CD4-positive, alpha-beta T cell treated with Interleukin-6 at 100 ng/mL for 8 hours (primary cell): ENCODE measurements at places on chromosomes 4 and X.

DNA sequence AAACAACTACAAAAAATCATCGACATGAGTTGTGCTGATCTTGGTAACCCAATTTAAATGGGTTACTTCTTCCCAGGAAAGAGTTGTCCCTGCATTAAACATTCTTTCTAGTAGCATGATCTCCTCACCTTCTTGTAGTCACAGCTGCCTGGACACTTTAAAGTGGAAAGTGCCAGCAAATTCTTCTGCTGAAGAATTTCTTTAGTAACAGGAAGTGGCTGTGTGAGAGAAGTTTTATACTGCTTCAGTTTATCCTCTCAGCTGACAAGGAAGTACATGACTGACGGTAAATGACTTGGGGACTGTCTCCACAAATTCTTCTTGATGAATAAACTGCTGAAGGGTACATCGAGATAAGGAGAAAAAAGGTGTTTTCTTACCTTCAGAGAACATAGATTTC lies 18.2 kb upstream of the TNIP3 start:
- peak; percentile 72 for DNase-seq

DNA sequence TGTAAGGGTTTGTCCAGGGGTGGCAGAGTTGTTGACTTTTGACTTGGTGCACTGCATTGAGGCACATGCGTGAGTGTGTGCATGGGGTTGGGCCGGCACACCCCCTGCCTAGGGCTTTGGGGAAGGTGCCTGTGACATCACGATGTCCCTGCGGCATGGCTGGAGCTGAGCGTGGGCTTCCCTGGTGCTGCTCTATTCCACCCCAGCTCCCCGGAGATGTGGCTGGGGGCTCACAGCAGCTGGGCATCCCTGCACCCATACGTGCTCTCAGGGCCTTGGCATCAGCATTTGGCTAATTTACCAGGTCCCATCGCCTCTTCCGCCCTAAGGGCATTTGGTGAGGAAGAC lies 5.7 kb downstream of the PSAPL1 start:
- DNase-seq = no peak

DNA sequence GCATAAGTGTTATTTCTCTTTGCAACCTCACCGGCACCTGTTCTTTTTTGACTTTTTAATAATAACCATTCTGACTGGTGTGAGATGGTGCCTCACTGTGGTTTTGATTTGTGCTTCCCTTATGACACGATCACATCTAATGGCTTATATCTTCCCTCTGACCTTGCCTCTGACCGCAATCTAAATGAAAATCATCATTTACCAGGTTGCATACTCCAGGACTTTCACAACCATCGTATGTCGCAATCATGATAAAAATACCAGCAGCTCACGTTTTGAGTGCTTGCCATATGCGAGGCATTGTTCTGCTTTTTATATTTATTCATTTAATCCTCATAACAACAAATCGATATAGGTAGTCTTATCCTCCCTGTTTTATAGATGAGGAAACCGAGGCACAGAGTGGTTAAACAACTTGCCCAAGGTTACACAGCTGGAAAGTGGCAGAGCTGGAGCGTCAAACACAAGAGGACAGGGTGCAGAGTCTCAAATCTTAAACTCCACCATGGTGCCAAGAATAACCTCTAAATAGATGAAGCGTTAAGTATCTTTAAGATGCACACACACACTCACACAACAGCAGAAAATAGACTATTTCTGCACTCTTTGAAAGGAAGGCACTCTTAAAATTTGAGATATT lies 102.2 kb downstream of the SEL1L3 start:
- DNase-seq = no peak

DNA sequence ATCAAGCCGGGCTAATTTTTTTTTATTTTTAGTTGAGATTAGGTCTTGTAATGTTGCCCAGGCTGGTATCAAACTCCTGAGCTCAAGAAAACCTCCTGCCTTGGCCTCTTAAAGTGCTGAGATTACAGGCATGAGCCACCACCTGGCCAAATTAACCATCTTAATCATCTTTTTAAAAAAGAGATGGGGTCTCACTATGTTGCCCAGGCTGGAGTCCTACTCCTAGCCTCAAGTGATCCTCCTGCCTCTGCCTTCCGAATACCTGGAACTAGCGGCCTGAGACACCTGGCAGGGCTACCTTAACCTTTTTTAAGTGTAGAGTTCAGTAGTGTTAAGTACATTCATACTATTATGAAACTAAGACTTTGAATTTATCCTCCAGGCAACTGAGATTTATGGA lies 1.7 kb upstream of the RPS3A start:
- no peak for DNase-seq

- no peak for DNase-seq
Observed at GRCh38 chr4:108303488-108304177, 134.9 kb upstream of the LEF1 start.
